ENCODE measurements at places on chromosomes 2 and 18.

DNA sequence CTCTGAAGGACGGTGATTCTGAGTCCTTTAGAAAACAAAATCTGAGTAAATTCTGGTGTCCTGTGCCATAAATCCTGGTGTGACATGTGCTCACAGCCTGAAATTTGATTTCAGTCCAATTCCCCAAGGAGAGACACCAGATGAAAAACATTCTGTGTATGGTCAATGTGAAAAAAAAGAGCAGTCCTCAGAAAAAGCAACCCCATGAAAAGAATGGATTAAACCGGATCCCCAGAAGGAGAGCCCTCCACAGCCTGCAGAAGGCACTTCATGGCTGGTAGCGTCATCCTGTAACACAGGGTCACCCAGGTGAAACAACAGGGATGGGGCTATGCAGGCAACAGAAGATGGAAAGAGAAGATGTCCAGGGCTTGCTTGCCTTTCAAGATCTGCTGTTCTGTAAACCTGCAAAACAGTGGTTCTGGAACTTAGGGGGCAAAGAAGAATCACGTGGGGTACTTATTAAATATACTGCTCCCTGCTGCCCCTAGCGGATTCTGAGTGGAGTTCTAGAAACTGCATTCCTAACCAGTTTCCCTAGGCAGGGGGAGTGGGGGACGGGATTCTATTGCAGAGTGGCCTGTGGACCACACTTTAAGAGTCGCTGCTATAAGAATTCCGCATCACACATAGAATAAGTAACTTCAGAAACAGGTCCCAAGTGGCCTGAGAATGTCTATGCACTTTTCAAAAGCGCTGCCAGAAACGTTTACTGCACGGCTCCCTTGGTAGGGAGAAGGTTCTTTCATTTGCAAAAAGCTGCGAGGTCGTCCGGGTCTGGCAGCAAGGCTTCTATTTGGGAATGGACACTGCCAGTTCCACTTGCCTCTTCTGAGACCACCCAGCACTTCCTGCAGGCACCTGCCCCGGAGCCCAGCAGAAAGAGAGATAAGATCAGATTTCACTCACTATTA lies 118.9 kb upstream of the ARL5A start:
- no peak for DNase-seq

GRCh38 chr2:63818271-63818670 lies 23.4 kb upstream of the UGP2 start:
- DNase-seq: no peak

- no peak for DNase-seq
These were observed 39.4 kb upstream of the GPC1 start for GRCh38 chr2:240395896-240396622.

DNA sequence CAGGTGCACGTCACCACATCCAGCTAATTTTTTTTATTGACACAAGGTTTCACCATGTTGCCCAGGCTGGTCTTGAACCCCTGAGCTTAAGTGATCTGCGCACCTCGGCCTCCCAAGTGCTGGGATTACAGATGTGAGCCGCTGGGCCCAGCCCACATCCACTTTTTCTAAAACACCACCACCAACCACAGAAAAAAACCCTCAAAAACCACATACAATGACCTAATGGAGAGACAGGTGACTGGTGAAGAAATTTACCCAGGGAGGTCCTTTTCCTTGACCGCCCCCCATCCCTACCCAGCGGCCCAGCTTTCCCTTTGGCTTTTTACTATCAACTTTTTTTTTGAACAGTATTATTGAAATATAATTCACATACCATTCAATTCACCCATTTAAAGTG lies 47.9 kb downstream of the CACNB4 start:
- DNase-seq: no peak

DNA sequence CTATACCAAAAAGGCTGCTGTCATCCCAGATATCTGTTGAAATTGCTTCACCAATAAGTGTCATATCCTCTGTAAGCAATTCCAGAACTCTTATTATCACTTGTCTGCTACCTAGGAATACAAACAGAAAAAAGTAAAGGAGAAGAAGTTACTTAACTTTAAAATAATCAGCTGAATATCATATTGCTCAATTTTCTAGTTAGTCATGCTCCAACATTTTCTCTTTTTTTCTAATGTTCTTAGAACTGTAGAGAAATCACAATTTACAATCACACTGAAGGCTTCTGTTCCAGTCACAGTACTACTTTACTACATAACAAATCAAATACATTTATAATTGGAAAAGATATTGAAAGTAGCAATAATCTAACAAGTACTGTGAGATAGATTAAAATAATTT lies 17.4 kb downstream of the RTTN start:
- no peak for DNase-seq

- DNase-seq: no peak
These were observed 6.7 kb downstream of the NPPC start for GRCh38 chr2:231919341-231920035.

GRCh38 chr18:48634491-48634890 lies 95.7 kb downstream of the CTIF start:
- no peak for DNase-seq

DNA sequence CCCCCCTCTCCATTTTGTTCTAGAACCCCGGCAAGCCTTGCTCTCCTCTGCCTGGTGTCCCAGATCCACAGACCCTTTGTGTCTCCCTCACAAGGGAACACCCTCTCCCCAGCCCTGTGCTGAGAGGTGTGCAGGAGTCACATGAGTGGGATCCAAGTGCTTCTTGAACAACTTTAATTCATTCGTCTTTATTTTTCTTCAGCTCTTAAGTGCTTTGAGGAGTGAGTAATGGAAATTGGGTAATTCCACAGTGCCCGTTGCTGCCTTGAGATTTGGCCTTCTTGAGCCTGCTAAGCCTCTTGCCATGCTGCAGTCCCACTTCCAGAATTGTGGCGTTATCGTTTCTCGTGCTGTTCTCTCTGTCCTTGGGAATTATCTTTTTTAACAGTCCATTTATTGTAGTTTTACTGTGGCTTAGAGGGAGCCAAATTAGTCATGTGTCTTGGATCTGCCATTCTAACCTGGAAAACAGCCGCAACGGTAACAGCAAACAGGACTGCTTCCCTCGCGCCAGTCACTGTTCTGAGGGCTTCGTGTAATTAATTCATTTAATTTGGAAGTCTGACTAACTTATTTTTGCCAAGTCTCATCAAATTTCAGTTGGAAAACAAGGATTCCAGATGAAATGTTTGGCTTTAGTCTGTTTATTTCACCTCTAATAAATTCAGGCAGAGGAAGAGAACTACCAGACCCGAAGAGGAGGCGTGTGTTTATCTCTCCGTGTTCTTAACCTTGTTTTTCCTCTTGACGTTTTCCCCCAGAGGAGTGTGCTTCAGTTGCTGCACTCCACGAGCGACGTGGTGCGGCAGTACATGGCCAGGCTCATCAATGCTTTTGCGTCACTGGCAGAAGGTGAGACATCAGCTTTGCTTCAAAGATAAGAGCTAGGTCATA lies 72.0 kb downstream of the ARMC9 start:
- DNase-seq: no peak

- DNase-seq: no peak
These were observed 3.5 kb downstream of the PRKD3 start for GRCh38 chr2:37321029-37321682.

DNA sequence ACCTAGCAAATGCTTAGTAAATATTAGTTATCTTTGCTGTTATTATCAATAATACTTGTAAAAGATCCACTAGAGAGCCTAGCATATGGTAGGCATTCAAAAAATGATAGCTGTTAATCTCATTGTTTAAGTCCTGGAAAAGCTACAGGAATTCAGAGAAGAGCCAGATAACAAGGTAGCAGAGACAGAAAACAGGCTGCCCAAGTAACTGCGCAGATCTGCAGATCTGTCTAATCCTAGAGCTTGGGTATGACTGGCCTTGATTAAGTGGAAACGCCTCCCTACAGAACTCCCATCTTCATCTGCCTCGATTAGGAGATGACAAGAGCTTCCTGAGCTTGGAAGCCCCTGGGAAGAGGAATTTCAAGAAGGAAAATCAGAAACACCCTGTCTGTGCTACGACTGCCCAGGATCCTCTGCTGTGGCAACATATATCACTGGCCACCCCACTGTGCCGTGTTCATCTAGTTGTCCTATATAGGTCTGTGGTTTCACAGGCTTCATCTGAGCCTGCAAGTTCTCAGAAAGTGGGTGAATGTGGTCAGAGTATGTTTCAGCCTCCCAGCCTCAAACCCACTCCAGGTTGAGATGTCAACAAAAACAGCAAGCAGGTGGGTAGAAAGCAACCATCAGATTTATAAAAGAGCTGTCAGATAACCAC lies 151.5 kb upstream of the PKDCC start:
- no peak for DNase-seq
